ENCODE measurements at places on chromosomes 16 and 17.

GRCh38 chr17:8162997-8163977 is 539 bp upstream of the VAMP2 start:
- DNase-seq = no peak

GRCh38 chr16:86221085-86221484 is 289.2 kb upstream of the FOXF1 start:
- DNase-seq = no peak

DNA sequence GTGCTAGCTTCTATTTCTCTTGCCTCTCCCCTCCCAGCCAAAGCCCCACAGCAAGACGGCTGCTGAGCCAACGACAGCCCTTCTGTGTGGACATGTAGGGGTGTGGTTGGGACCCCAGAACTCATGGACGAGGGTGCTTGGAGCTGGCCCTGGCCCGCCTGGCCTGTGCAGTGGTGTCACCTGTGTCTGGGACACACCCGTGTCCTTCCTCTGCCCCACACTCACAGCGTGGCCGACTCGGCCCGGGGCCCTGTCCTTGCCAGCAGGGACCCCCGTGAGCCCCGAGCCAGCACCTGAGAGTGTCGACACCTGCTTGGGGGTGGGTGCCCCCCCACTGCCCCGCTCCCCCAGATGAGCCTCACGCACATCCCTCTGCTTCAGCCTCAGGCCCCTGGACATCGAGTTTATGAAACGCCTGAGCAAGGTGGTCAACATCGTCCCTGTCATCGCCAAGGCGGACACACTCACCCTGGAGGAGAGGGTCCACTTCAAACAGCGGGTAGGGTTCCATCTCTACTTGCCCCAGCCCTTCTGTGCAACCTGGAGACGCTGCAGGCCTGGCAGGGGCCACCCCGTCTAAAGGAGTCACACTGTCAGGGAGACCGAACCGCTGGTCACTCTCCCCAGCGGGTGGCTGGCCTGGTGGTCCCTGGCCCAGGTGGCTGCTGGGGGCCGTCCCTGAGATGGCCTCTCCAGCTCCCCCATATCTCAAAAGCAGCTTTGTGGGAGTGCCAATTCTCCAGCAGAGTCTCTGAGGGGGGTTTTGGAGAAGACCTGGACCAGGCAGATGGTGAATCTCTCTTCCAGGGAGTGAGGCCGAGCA is 349.8 kb downstream of the SEC14L1 start:
- no peak for DNase-seq

- DNase-seq = no peak
Measured at GRCh38 chr16:49610983-49611382, 237.4 kb downstream of the C16orf78 start.

DNA sequence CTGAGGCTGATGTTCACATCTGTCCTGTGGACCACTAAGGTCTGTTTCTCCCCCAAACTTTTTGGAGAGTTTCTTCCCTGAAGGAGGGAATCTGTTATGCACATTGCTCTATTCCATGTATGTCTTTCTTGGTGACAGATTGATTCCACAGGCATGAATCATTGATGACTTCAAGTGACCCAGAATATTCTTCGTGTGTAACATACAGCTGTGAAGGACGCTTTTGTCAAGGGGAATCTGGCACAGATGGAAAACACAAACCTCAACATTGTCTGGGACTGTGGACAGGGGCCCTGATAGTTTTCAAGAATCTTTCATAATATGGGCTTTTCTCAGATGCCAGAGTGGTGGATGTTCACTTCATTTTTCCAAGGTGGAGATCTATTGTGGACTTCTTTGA is 223.1 kb upstream of the MAF start:
- no peak for DNase-seq

DNA sequence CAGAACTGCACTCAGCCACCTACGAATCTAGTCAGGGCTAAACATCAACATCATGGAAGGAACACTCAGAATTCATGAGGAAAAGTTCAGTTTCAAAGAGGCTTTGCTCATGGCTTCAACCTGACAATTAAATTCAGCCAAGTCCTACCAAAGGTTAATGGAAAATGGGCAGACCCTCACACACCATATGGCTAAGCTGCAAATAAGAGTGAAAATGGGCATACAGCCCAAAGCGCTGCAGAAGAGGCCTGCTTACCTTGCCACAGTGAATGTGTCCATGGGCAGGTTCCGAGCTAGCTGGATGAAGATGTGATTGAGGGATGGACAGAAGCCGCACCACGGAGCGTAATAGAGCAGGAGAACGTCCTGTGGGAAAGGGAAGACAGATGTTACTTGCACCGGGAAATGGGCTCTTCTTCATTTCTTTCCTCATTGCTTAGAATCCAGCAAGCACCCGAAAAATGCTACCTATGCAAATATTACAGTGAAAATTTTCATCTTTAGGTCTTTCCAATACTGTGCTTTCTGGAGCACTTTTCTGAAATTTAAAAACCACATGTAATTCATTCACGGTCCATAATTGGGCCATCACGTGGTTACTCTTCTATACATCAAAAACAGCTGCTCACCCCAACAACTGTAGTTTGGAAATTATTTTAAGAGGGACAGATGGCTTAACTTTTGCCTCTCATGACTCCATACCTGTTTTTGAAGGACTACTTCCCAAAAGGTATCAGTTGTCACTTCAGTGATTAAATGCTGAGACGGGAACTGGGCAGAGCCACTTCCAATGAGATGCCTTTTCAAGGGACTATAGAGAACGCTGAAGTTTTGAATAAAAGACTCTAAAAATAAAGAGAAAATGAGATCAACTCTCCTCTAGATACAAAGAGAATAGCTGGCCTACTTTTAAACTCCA is 19.6 kb downstream of the SNN start:
- DNase-seq = no peak

DNA sequence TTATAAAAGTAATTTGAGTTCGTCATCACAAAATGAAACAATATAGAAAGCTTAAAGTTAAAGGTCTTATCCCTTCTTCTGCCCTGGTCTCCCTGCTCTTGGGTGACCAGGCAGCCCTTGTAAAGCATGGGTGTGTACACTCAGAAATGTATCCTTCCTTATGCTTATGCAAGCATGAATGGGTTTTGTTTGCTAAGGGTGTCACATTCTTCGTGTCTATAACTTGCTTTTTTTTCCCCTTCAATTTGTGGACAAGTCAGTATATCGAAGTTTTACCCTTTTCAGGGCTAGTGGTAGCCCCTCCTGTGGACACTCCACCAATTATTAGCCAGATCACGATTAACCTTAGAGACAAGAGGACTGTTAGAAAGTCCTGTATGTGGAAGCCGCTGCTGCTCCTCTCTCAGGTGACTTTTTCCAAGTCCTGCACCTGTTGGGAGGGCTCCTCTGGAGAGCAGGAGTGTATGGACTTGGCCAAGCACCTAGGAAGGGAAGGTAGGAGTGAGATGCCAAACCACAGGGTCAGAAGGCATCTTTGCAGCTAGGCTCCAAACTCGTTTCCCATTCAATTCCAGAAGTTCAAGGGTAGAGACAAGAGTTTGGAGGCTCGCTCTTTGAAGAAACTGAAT is 50.9 kb downstream of the LDHD start:
- no peak for DNase-seq

- no peak for DNase-seq
Measured at GRCh38 chr16:11667824-11668622, at the start of gene SNN. TSS of gene SNN (plus strand) at chr16:11668455. CDS start at chr16:11676060, 7,605 bp downstream.

DNA sequence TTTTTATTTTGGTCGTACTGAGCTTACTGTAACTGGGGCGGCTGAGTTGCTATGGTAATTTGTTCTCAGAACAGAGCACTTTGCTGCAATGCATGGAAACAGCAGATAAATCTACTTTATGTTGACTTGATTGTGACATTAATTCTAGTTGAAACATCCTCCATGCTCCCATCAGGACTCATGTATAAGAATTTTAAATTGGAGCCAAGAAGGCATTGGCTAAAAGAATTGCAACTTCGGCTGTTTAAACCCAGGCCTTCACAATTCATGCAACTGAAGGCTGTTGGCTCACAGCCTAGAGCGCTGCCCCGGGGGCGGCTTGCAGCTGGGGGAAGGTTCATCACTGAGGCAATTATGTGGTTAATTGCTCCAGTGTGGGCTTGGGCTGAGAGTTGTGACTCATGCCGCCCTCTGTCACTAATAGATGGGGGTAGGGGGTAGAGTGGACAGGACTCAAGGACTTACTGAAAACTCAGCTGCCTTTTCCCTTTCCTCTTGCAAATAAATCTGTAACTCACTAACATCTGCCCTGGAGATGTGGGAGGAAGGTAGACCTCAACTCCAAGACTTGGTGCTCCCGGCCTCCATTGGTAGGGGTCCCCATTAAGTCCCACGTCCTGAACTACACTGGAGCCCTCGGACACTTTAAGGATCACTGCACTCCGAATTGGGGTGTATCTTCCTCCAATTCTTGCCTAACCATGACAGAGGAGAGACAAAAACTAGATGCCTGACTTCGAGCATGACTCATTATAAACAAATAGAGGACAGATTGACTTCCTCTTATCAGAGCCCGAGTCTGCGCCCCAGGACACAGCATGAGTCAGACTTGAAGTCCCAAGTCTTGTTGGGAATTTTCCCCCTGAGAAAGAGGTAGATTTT is 37.5 kb downstream of the ERCC4 start:
- DNase-seq = peak; percentile 76

- DNase-seq = no peak
Measured at GRCh38 chr17:66449418-66449977, 147.1 kb downstream of the PRKCA start.

- DNase-seq = no peak
Measured at GRCh38 chr17:8924595-8924994, 40.9 kb downstream of the PIK3R5 start.

GRCh38 chr16:73315645-73316044 is 267.7 kb upstream of the ZFHX3 start:
- no peak for DNase-seq

DNA sequence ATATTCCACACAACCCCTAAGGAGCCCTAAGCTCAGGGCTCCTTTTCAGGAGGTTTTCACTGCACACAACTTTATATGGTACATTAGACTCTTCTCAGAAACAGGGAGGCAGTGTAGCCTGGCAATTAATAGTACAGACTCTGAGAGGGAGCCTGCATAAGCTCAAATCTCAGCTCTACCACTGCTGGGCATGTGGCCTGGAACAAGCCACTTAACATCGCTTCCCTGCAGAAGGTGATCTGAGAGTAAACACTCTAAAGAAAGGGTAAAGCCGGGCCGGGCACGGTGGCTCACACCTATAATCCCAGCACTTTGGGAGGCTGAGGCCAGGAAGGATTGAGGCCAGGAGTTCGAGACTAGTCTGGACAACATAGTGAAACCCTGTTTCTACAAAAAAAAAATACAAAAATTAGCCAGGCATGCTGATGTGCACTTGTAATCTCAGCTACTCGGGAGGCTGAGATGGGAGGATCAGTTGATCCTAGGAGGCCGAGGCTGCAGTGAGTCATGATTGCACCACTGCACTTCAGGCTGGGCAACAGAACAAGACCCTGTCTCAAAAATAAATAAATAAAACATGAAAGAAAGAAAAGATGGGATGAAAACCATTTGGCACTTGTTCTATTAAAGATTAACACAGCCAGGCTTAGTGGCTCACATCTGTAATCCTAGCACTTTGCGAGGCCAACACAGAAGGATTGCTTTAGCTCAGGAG is 70.7 kb upstream of the DNAJA2 start:
- no peak for DNase-seq

DNA sequence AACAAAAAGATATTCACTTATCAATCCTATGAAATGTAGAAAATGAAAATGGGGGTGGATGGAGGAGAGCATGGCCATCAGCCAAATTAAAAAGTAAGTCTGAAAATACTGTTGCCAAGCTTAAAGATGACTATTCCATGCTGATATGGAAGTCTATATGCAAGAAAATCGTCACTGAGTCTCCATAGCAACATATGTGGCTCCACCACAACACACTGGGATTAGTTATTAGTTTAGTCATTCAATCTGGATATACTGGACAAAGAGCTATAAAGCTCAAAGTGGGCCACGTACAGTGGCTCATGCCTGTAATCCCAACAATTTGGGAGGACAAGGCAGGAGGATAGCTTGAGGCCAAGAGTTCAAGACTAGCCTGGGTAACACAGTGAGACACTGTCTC is 24.7 kb upstream of the PSMD7 start:
- no peak for DNase-seq

- DNase-seq = no peak
Measured at GRCh38 chr16:79776243-79776847, 175.8 kb upstream of the MAF start.

GRCh38 chr17:68657166-68657565 is 56.0 kb upstream of the FAM20A start:
- DNase-seq = no peak

Data from AG04449 (cell line).